CD14-positive monocyte (primary cell): ENCODE measurements at places on chromosomes 16 and 17.

- peak; percentile 38 for DNase-seq
Observed at GRCh38 chr17:539066-539465, 175.6 kb downstream of the VPS53 start.

DNA sequence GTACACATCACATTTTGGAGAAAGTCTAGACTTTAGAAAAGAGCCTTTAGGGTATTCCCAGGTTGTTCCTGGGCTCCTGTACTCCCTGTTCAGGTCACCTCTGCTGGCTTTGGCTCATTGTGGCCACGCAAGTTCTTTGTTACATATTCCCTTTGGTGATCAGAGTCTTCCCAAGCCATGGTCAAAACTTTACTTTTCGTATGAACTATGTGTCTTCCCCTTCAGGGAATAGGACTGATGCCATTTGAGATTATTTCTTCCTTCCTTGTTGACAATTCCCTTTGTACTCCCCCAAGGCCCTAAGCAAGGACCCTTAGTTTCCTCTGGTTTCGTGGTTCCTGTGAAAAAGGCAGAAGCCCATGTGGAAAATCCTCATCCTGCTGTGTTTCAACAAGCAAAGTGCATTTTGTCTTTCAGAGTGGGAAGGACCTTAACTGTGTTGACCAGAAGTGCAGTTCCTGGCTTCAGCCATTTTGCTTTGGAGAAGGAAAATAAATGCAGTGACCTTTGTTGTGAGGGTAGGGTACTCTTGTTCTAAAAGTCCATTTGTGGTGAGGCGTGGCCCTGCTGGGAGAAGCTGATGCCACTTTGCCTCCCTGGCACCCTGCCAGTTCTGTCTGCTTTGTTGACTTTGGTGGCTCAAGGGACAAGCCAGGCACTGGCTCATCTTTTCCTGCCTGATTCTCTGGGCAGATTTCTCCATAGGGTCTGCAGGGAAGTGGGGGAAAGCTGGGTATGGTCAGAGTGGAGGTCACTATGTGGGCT, 55.1 kb downstream of the ZNRF1 start:
- no peak for DNase-seq

GRCh38 chr17:62614142-62614541, 13.3 kb upstream of the MRC2 start:
- no peak for DNase-seq

DNA sequence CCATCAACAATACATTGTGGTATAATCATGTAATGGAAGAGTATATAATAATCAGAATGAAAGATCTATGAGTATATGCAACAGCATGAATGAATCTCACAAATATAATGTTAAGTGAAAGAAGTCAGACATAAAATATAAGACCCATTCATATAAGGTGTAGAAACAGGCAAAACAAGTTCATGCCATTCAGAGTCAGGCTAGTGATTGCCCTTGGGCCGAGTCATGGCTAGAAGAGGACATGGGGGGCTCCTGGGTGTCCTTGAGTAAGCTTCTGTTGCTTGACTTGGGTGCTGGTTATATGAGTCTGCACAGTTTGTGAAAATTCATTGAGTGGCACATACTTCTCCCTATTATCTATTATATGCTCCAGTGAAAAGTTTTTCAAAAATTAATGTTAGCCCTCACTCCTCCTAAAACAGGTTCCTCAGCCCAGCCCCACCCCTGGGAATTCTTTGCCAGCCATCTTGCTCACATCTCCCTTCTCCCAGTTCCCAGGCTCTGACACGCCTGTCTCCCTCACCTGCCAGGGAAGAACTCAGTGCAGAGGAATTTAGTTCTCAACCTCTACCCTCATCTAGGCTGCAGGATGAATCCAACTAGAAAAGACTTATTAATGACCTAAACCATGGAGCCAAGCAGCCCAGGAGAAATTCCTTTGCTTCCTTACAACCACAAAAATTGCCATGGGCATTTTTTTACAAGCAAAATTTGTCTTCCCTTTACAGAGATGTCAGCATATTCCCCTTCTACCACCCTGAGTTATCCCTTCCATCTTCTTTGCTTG, 52.4 kb upstream of the NFAT5 start:
- no peak for DNase-seq

DNA sequence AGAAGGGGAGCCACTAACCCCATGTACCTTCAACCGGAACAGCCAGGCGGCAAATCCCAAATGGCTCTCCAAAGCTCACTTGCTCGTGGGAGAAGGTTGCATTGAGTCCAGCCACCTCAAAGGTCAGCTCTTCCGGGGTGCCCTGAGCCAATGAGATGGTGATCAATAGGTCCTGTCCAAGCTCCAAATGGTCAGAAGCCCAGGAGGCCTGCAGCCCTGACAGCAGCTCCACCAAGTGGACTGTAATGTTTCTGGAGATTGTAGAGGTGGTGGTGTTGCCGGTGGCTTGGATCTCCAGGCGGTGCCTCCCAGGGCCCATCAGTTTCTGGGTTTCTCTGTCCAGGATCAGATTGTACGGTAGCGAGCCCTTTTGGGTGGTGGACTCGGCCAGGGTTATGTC, 39.9 kb upstream of the BCO1 start:
- no peak for DNase-seq

GRCh38 chr17:7419819-7420610, at the start of gene SPEM1:
Gene SPEM1 (plus strand): TSS chr17:7420324. CDS start chr17:7420385, 61 bp downstream.
- DNase-seq: no peak

DNA sequence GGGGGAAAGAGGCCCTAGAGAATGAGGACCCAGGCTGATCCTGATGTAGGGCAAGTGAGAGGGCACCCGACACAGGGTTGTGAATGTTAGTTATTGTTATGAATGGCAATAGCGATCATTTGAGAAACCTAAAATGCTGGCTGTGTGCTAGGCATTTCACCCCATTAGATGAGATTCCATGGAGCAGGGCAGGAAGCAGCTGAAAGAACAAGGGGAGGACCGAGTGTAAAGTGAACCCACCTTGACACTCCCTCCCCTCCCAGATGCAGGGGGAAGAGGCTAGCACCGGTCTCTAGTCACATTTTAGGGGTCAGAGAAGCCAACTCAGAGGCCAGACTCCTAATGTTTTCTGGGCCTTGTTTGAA, 553 bp upstream of the CORO6 start:
- no peak for DNase-seq

GRCh38 chr16:81996664-81997509, 14.4 kb downstream of the SDR42E1 start:
- no peak for DNase-seq

DNA sequence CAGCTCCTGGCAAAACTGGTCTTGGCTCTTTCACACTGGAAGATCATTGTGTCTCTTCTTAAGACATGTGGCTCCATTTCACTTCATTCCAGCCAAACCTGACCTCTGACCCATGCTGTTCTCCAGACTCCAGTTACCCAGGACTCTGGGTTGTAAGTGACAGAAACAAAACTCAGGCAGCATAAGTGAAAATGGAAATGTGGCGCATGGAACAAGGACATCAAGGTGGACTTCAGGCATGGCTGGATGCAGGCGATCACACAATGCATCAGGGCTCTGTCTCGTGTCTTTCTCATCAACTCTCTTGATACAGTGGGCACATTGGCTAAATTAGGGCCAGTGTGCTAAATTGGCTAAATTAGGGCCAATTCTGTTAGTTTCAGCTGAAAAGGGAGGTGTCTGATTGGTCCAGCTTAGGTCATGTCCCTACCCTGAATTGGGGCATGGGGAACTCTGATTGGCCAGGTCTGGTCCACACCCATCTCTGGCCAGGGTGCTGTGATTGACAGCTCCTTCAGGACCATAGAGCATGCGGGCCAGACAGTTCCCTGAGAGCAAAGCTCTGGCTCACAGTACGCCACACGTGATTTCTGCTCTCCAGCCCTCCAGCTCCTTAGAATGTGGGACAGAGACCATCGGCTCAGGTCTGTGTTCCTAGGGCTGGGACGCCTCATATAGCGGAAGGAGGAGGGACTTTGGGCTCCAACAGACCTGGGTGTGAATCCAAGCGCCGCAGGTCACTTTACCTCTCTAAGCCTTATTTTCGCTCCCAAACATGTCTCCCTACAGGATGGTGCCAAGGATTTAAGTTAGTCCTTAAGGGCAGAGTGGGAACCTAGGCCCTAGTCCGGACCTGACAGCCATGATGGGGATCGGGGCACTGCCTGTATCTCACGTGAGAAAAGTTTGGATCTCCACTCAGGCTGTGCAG, 17.5 kb downstream of the SOCS1 start:
- DNase-seq: no peak

GRCh38 chr17:7552621-7553051, 3.8 kb downstream of the TNFSF12 start:
- DNase-seq: peak; percentile 82

DNA sequence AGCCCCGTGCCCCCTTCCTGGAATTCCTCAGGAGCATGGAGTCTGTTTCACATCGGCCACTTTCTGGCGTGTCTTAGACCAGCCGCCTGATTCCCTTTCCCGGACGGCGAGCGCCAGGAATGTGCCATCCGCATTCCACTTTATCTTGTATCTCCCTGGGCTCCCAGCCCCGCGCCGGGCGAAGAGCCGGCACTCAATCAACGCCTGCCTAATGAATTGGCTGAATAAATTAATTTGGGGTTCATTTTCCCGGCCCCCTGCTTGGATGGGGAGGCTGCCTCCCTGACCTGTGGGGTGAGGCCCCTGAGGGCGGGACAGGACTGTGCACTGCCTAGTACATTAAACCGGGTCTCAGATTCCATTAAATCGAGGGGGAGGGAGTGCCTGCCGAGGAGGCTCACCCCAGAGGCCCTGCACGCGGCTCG, 282.3 kb upstream of the TNRC6C start:
- no peak for DNase-seq

- no peak for DNase-seq
Observed at GRCh38 chr17:72005332-72006163, 115.3 kb upstream of the SOX9 start.

DNA sequence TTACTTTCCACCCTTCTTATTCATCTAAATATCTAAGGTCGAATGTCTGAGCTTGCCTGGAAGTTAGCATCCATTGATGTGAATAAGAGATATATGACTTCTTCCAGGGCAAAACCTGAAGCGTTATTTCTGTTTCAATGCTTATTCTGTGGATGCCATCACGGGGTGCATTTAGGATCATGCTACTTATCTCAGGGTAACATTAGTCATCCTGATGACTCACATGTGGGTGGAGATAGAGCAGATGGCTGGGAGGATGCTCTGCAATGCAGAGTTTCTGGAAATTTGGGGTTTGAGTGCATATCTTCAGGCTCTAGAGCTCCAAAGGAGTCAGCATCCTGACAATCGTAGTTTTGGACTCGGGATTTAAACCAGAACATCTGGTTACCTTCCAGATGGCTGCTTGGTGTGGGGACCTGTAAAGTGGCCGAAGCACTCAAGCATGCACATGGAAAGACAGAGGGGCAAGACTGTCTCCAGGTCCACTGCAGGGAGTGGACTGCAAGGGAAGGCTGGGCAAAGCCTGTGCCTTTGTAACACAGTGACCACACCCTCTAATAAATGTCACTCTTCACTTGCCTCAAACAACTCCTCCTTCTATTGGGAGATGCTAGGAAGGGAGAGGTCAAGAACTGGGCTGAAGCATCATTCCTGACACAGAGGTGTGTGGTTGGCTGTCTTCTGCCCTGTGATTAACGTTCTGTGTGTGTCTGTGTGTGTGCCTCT, 175.2 kb upstream of the SALL1 start:
- no peak for DNase-seq

DNA sequence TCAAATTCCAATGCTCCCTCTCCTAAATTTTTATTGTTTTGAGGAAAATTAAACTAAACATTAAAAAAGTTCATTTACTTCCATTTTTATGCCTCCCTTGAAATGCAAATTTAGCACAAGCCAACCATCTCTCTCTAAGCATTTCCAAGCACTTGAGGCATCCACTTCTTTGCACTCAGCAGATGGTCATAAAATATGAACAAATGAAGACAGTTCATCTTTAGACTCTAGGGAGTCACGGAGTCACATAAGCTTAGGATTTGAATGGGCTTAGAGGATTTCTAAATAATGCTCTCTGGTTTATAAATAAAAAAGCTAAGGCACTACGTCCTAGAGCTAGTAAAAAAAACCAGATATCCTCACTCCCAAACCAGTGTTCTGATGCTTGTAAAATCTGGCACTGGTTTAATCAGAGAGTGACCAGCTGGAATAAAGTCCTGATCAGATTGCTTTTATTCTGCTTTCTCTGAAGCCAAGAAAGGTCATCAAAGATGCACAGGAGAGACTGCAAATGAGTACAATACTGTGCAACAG, 204.2 kb downstream of the CA10 start:
- DNase-seq: no peak

DNA sequence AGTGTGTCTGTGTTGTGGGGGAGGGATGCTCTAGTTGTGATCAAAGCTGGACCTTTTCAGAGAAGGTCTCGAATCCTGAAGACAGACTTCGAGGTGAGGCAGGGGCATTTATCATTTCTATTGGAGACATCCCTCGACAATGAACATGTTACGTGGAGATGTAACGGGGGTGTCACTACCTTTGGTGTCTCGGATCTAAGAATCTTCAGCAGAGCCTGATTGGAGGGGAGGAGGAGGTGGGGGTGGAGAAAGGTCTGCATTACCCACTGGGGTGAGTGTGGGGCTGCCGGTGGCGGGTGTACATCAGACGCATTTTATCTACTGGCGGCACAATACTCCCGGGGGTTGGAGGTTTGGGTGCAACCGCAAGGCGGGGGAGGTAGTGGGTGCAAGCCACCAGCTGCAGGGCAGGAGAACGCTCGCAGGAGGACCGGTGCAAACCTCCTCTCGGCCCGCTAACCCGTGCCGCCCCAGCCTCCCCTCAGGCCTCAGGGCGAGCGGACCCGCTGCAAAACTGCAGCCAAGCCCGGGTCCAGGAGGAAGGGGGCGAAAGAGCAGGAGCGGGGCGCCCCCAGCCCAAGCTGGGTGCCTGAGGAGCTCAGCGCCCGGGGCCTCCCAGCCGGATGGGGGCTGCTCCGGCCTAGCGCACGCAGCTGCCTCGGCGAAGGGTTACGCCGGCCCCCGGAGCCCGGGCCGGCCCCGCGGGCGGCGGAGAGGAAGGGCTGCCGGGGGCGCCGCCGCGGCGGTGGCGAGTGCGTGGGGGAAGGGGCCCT, 735 bp downstream of the ZNF652 start:
- DNase-seq: no peak

GRCh38 chr16:4075534-4075933, 40.7 kb downstream of the ADCY9 start:
- no peak for DNase-seq

DNA sequence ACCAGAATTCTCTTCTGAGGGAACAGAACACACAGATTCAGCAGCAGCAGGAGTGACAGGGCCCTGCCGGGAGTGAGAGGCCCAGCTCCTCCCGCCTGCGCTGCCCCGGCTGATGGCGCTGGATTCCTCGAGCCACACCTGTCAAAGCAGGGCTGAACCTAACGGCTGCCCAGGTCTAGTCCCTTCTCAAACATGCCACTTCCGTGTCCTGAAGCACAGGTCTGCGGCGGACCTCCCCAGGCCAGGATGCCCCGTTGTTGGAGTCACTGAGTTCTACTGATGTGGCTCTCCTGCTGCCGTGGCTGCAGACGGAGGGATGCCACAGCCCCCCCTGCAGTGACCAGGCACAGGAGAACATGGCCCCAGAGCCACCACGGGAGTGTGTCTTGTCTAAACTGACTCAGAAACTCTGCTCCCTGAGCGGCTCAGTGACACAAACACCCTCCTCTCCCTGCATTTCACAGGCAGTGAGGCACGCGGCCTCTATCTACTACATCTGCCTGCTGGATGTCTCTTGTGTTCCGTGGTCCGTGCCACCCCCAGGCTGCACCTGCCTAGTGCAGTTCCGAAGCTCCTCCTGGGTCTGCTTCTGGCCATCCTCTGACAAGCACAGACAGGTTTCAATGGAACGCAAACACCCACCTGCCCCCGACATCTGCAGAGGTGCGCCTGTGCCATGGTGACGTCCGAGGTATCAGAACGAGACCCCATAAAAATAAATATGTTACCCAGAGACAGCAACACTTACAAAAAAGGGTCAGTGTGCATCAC, 44.7 kb upstream of the DNAH17 start:
- no peak for DNase-seq
